ENCODE measurements at places on chromosomes 6 and 20.

- no peak for DNase-seq
Observed at GRCh38 chr6:170210651-170211403, 80.1 kb downstream of the DLL1 start.

GRCh38 chr6:90397929-90398674 is 101.5 kb upstream of the BACH2 start:
- no peak for DNase-seq

- DNase-seq: no peak
Observed at GRCh38 chr20:53800418-53800817, 206.8 kb upstream of the ZNF217 start.

DNA sequence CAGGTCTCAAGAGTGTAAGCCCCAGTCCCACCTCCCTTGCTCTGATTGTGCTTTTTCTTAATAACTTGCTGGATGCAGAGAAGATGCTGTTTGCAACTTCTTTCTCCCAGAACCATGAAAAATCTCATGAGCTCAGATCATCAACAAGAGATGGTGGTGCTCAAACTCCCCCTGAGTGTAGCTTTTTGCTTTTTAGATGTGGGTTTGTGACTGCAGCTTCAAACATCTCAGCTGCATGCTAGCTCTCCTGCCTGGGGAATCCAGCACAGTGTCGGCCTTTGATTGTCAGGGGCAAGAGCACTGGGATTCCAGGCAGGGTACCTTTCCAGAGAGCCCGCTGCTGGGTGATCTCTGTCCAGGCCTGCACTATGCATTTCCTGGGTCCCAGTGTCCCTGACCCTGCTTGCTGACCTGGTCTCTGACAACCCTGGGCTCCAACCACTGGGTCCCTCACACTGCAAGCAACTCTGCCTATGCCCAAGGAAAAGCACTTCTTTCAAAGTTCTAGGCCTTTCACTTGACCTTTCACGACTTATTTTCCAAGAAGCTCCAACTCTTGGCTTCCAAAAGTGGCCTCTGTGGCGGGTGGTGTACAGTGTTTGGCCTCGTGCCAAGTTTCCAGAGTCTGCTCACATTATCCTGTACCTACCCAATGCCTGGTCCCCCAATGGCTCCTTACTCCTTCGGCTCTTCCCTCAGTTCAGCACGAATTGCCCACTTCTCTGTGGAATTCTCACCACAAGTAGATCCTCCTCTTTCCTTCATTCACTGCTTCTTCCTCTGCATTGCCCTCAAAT is 69.7 kb upstream of the LY86 start:
- no peak for DNase-seq

DNA sequence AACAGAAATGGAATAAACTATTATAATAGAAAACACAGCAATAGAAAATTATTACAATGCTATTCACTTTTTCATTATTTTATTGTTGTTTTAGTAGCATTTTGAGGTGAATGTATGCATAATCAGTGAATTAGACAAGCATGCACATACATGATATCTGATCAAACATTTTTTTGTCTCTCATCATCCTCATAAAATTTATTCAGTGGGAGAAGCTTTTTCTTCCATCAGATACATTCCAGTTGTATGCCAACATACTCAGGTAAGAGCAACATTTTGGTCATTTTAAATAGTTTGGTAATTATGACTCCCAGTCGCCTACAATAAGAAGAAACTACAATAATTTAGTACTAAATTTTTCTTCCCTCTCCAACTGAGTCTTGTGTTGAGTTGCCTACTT is 44.5 kb downstream of the ADGRF1 start:
- DNase-seq: no peak

DNA sequence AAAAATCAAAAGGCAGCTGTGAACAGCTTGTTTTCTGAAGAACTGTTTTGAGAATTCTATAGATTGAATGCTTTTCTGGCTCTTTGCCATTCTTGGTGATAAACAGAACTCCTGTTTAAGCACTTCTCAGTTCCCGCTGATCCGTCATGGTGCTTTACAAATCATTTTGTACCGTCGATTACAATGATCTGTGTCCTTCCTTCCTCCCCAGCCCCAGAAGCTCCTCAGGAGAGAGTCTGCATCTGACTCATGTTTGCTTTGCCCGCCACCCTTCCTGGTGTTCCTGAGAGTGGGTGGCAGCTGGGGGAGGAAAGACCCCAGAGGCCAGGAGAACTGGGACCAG is 538.6 kb upstream of the MARCKS start:
- DNase-seq: no peak

DNA sequence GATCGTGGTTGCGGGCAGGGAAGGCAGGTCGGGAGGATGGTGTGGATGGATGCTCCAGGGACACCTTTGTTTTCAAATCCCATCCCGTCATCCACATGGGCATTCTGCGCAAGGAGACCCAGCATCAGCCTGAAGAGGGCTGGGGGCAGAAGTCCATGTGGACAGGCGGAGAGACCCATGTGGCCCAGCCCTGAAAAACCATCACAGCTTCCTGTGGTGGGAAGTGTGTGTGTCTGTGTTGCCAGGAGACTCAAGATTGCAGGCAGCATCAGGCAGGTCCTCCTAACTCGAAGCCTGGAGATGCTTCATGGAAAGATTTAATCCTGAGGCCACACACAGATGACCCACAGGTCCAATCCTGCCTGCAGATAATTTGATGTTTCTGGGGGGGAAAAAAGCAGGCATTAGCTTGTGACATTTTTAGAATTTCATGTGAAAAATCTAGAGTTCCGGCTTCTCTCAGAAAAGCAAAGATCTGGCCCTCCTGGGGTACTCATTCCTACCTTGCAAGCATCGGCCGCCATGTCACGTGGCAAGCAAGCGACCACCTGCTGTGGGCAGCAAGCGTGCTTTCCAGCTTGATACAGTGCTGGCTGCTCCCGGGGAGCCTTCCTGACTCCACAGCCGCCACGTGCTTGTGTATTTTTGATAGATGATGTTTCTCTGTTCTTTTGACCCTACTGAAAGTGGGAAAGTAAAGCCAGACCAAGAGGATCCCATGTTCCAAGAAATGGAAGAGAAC is 25.8 kb downstream of the BCAS4 start:
- DNase-seq: no peak

GRCh38 chr6:145491126-145491525 is 244.2 kb downstream of the EPM2A start:
- no peak for DNase-seq

Data from head of caudate nucleus (tissue), 42 donors.